ENCODE measurements at places on chromosomes 13 and 19.

GRCh38 chr13:48728226-48728625 is 74.5 kb downstream of the CYSLTR2 start:
- DNase-seq: no peak

DNA sequence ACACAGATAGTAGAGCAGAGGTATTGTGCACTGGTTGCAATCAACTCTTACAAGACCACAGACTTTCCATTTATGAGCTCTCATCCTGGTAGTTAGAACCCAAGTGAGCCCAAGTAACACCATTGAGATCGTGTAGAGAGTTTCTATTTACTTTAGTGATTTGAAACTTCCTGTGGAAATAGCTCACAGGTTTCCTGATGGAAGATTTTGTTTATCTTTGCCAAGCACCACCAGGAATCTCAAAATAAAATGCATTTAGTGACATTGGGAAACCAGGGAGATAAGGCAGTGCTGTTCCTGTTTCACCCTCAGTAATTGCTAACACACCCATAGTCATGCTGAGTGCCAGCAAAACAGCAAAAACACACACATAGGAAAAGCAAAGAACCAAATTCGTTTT is 102.5 kb downstream of the FLT1 start:
- no peak for DNase-seq

DNA sequence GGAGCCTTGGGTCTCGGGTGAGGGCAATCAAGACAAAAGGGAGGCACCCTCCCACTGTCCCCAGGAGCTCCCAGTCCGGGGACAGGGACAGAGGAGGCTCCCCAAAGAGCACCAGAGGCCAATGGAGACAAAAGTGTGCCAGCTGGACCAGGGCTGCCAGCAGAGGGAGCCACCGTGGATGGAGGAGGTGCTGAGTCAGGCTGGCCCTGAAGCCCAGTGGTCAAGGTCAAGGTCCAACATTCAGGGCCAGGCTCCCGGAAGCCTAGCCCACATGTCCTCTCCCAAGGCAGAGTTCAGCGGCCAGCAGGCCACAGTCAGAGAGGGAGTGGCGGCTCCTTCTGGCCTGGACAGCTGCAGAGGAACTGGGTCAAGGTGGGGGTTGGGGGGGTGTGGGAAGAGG is 8.4 kb downstream of the COL5A3 start:
- no peak for DNase-seq

DNA sequence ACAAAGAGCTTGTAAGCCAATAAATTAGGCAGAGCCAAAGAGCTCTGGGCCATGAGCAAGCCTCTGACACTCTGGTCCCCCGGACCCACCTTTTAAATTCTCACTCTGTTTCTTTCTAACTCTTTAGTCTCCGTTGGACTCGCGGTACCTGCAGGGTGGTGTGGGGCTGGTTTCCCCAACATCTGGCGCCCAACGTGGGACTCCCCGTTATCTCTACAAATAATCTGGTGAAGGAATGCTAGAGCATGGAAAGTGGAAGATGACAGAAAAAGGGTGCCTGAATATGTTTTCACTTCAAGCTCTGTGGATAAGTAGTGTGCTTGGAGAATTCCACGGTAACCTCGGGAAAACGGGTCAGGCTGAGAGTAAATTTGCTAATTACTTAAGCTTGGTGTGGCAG is 36.5 kb upstream of the CYP2B6 start:
- no peak for DNase-seq

GRCh38 chr13:34578471-34578870 is 363.6 kb upstream of the NBEA start:
- DNase-seq: no peak
